ENCODE measurements at places on chromosomes 2 and 18.

GRCh38 chr18:388200-388599 lies 112.3 kb downstream of the COLEC12 start:
- DNase-seq, result no peak

- DNase-seq, result peak; percentile 44
Measured at GRCh38 chr2:224946895-224947294, 95.4 kb downstream of the DOCK10 start.

GRCh38 chr2:24691806-24692205 lies 101.4 kb downstream of the PTRHD1 start:
- DNase-seq, result no peak

GRCh38 chr18:76544511-76545345 lies 49.7 kb upstream of the ZNF516 start:
- no peak for DNase-seq

- DNase-seq, result peak; percentile 1
Measured at GRCh38 chr18:43277164-43277600, at the start of gene SYT4. SYT4 (minus strand) TSS chr18:43277490; CDS start chr18:43277281, 209 bp downstream.

- no peak for DNase-seq
Measured at GRCh38 chr2:55009277-55010060, 40.8 kb downstream of the RTN4 start.

DNA sequence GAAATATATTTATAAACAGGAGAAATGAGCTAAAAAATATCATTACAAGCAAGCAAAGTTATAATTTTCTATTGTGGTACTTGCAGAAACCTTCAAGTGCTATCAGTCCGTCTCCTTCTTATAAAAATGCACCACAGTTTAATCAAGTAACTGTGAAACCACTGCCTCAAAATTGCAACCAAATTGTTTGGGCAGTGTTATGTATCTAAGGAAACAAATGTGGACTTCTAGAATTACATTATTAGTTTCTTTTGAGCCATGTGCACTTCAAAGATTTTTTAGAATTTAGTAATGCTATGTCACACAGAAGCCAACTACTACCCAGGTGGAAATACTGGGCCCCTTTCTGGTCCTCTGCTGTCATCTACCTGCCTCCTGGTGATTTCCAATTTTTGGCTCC lies 495.6 kb downstream of the NYAP2 start:
- no peak for DNase-seq

DNA sequence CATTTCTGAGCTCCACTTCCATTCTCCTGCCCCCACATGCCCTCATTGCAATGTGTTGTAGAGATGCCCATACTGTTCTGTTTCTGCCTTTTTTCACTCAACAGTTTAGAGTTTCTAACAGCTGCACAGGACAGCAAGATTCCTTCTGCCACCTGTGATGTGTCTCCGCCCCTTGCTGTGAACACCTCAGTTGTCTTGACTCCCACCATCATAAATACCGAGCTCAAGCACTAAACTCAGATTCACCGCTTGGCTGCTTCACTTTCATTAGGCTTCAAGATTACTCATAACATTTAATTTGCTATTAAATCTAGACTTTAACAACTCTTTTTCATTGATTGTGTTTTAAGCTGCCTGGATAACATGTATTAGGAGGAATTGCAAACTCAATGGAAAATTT lies 141.0 kb downstream of the MAP2 start:
- no peak for DNase-seq

GRCh38 chr2:70541481-70542020 lies 12.1 kb downstream of the TGFA start:
- no peak for DNase-seq

- no peak for DNase-seq
Measured at GRCh38 chr2:96181529-96181928, 27.1 kb downstream of the STARD7 start.

- no peak for DNase-seq
Measured at GRCh38 chr2:158325031-158325781, 131.3 kb downstream of the CCDC148 start.

GRCh38 chr18:23719634-23720201 lies 30.5 kb downstream of the LAMA3 start:
- peak; percentile 98 for DNase-seq

DNA sequence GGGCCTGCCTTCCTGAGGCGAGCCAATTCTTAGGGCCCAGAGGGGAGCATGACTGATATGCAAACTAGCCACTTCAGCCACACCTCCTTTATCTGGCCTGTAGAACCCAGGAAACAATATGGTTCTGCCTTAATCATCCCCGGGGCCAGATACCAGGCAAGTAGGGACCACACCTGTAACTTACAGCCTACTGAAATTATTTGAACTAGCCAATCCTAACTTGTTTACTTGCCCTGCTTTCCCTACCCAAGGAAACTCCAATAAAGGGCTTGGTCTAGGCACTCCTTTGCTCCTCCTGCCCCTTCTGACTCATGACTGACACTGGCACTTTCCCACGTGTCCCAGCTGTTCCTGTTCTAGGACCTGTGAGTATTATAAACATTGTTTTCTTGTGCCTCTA lies 57.6 kb downstream of the MYOM1 start:
- DNase-seq, result no peak

DNA sequence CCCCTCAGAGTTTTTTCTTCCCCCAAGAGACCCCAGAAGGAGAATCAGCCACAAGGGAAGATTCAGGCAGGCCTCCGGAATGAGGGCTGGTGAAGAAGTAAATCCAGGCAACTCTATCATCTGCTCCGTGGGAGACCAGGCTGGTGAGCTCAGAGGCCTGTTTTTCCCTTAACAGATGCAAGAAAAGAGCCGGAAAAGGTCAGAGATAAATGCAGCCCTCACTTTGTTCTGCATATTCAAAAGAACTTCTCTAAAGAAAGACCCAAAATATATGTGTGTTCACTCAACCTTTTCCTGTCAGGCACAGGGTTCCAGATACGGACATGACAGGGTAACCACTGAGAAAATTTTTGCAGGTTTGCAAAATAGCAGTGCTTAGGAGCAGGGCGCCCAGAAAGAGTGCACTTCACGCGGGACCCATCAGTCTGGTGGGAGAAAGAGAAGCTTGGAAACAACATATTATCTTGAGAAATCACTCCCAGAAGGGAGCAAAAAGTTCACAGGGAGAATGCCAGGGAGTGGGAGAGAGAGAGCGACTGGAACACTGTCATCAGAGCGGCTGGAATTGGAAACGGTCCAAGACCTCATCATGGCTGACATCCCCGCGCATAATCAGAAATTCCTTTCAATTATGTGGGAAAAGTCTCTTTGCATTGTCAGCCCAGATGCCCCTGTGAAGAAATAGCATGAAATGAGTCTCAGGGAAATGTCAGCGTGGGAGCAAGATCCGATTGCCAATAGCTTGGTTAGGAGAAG lies 244.8 kb upstream of the SLC14A2 start:
- no peak for DNase-seq

DNA sequence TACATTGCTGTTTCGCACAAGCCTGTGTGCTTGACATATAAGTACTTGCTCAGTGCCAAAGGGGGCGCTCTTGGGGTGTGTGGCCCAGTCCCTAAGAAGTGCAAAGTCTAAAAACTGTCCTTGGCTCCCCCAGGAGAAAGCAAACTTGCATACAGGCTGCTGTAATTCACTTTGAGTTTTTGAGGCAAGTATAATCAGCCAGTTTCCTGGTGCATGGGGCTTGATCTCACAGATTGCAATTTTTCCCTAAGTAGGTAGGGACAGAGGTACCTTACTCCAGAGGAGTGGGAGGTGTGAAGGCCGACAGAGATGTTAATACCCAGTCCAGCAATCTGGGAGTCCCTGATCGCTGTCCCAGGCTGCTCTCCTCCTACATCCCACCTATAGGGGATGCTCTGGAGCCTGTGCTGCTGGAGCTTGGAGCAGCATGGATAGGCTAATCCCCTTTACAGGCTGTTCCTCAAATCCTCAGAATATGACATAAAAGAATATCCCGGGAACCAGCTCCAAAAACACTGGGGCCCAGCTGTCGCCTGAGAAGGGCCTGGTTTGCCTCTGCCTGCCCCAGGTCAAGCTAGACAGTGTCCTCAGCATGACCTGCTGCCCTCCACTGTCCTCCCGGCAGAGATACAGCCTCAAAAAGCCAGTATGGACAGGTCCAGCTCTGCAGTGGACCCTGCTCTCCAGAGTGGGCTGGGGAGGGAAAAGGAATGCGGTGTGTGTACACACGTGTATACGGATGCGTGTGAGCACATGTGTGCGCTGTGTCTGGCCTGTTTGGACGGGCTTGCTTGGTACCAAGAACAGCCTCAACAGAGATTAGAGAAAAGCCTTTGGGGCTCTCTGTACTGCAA lies 136.5 kb upstream of the HAAO start:
- no peak for DNase-seq

GRCh38 chr2:145654156-145654555 lies 1134.2 kb upstream of the ZEB2 start:
- no peak for DNase-seq

GRCh38 chr2:66633631-66634030 lies 198.7 kb downstream of the MEIS1 start:
- no peak for DNase-seq

GRCh38 chr2:38523728-38524437 lies 78.8 kb downstream of the HNRNPLL start:
- DNase-seq, result no peak

- DNase-seq, result peak; percentile 28
Measured at GRCh38 chr18:62877411-62878221, 162.3 kb downstream of the PHLPP1 start.

- DNase-seq, result no peak
Measured at GRCh38 chr2:151638191-151638933, 95.9 kb downstream of the NEB start.

DNA sequence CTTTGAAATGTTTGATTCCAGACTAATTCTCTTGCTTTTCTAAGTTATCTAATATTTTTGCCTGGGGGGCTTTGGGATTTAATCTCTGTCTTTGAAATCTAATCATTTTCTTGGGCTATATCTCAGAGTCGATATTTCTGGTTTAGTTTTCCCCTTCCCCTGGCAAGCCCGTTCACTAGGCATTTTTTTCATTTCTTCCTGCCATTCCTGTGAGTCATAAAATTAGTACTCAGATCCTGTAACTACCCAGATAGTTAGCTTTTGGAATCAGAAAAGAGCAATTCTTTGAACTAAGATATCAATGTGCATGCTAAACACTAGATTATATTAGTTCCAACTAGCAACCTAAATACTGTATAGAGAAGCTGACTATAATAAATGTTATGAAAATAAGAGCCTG lies 29.4 kb upstream of the RNF149 start:
- DNase-seq, result no peak

GRCh38 chr2:16665748-16666448 lies at the start of gene CYRIA:
CYRIA (minus strand) TSS chr2:16665834; CDS start chr2:16588119, 77,715 bp downstream.
- DNase-seq, result no peak

- DNase-seq, result no peak
Measured at GRCh38 chr2:228848638-228849037, 422.4 kb downstream of the PID1 start.

DNA sequence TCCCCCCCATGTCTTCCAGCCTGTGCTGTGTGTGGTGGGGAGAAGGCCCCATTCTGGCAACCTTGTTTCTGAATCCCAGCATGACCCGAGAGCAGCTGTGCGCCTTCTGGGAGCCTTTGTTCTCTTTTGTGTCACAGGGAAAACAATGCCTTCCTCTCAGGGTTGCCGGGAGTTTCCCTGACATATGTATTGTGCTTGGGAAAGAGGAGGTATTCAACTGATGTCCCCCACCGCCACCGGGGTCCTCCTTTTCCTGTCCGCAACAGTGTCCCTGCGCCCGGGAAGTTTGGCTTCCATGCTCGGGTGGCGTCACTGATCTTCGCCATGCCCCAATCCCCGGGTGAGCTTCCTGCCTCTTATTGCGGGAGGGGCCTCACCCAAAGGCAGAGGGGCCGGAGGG lies 77.5 kb upstream of the ASB18 start:
- DNase-seq, result no peak

GRCh38 chr2:197777823-197778407 lies 7.2 kb downstream of the BOLL start:
- DNase-seq, result peak; percentile 16

- no peak for DNase-seq
Measured at GRCh38 chr2:148646231-148646559, 1.6 kb downstream of the EPC2 start.

DNA sequence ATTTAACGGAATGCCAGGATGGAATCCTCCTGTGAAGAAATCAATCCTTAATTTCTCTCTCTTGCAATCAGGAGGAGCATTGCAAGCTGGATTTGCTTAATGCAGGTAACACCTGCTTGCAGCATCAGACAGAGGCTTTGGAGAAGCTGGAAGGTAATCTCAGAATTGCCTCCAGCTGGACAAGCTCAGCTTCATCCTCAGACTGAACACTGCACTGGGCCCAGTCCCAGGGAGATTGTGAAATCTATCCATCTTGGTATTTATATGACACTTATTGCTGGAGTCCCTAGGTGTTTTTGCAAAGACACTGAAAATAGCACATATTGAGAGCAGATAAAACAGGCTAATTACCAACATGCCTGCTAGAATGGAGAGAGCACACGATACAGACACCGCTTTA lies 179.4 kb upstream of the SESTD1 start:
- no peak for DNase-seq

GRCh38 chr2:149315461-149315860 lies 14.9 kb upstream of the LYPD6 start:
- no peak for DNase-seq

- no peak for DNase-seq
Measured at GRCh38 chr18:70503060-70503459, 214.2 kb downstream of the SOCS6 start.

DNA sequence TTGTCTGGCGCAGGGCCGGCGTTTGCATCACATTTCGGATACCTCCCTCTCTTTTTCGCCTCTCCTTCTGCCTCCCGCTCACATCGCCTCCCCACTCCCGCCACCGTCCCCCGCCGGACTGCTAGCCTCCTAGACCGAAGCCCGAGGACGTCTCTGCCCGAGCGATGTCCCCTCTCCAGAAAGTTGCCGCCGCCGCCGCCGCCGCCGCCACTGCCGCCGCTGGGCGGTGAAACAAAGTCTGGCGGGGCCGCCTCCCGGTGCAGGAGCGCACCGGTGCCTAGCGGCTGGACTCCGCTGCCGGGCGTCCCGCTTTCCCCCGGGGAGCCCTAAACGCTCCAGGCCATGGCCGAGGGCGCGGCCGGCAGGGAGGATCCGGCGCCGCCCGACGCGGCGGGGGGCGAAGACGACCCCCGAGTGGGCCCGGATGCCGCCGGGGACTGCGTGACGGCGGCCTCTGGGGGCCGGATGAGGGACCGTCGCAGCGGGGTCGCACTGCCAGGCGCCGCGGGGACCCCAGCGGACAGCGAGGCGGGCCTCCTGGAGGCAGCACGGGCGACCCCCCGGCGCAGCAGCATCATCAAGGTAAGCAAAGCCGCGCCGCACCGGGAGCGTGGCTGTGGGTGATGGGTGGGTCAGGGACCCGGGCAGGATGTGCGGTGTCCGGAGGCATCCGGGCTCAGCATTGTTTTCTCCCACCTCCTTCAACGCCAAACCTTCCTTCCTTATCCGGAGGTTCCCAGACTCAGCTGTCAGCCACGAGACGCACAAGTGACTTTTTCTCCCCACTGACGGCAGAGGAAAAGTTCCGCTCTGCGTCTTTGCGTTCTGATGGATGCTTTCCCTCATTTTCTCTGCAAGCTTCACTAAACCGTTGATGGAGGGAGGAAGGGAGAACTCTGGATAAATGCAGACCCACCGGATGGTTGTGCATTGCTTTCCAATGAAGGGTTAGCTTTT lies 643 bp downstream of the PLCL1 start:
- no peak for DNase-seq

GRCh38 chr2:60411295-60411694 lies 142.2 kb downstream of the BCL11A start:
- no peak for DNase-seq

Data from AG09309 (cell line).